Thoracic aorta (tissue), 2 donors: ENCODE measurements at places on chromosomes 12 and 14.

DNA sequence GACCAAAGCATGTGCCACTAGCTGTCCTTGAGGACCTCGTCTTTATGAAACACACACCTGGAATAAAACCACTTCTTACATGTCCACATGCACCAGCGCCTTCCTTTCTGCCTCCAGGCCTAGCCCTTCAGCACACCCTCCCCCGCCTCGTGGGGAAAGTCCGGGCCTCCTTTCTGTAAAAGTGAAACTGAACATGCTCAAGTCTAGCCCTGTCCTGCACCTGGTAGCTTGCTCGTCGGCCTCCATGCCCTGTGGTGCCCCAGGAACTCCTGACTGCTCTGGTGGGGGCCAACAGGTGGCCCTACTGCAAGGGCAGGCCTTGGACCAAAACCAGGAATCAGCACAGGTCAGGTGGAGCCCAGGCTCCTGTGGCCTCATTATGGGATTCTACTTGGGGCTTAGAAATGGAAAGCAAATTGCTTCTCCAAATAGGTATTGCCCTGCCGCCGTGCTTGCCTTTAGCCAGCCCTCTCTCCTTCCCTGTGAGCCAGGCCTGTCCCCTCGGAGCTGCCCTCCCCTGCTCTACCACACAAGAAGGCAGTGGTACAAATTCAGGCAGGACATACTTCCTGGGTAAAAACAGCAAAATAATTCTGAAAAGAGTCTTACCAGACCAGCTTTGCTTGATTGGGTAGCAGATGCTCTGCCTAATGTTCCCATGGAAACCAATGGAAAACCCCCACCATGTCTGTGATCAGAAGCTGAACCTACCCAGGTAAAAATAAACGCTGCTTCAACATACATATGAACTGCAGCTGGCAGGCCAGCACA, 43.5 kb downstream of the ERH start:
- DNase-seq = no peak

DNA sequence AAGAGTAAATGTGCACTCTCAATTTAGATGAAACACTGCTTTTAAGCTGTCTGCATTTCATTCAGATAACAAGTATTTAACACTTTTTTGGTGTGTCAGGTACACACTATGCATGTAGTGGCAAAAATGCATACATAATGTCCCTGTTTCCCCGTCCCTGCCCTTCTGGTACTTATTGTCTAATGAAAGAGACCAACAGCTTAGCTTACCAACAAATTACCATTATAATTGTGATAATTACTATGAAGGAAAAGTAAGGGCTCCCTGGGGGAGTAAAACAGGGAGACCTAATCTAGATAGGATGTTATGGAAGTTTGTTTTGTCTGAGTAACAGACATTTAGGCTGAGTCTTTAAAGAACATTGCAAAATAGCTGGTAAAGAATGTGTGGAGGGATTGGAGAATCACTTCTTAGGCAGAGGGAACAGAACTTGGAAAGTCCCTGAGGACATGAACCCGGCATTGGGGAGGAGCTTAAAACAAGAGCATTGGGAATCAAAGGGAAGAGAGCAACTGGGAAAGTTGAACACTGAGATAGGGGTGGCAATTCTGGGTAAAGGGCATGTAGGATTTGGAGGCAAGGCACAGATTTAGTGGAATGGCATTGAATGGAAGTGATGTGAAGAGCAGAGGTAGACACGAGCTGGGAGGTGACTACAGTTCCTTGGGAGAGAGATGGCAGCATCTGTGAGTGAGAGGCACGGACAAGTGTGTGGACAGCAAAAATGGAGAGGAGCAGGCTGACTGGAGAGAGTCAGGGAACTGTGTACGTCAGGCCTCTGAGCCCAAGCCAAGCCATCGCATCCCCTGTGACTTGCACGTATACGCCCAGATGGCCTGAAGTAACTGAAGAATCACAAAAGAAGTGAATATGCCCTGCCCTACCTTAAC, 181.6 kb downstream of the GRIP1 start:
- DNase-seq = no peak

GRCh38 chr12:46027172-46027571, 36.8 kb upstream of the SCAF11 start:
- no peak for DNase-seq

DNA sequence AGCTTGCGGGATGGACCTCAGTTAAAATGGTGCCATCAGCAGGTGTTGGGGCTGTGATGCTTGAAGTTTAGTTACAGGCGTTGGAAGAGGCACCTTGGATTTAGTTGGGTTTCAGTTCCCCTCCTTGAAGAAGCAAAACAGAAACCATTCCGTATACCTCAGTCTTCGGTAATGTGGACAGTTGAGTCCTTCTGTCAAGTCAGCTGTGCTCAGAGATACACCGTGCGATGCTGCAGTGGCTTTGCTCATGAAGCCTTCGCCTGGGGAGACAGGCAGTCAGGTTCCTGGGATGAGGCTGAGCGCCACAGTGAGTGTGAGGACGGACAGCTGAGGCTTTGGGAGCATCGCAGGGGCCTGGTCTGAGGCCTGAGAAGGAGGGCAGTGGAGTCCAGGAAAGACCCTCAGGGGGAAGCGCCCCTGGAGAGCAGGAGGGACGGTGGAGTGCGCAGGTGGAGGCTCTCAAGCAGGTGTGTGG, 7.4 kb downstream of the RAN start:
- no peak for DNase-seq

DNA sequence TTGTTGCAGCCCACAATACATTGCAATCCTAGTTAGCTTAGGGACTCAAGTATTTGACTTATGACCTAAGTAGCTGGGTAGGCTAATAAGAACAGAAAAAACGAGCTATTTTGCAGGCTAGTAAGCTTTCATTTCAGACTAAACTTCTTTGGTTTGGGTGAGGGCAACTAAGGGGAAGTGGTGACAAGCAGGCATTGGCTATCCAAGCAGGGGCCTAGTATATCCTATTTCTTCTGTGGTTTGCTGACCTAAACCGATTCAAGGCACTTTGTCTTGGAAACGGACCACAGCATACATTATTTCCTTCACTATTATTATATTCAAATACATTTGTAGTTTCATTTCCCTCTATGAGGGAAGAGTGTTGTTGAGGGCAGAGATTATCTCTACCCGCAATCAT, 21.6 kb upstream of the SLC5A8 start:
- no peak for DNase-seq

DNA sequence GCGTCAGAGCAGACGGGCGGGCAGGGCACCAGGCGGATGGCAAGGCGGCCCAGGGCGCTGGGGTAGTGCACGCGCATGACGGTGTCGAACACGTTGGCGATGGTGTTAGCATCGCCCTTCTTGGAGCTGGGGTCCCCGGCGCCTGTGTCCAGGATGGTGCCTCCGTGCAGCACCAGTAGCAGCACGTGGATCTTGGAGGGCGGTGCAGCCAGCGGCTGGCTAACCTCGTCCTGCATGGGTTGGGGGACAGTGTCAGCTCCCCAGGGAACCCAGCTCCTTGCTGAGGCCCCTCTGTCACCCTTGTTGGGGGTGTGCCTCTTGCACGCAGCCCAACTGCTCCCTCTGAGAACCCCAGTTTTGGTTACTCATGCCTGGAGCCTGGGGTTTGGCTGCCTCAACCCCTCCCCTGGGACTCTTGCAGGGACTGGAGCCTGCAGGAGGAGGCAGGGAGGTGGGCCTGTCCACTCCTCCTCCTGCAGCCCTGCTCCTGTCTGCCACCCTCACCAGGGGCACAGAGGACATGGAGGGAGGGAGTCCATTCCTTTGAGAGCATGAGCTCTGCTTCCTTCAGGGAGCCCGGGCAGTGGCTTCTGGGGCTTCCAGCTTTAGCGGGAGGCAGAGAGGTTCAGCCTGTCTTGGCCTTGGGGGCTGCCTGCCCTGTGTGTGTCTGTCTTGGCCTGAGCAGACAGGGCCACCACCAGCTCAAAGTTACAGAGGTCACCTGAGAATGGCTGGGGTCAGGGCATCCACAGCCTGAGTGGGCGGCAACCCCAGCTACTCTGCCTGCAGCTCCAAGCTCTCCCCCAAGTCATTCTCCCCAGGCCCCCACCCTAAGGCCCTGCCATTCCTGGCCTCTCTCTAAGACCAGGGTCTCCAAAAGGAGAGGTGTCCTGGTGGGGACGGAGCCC, 17.1 kb downstream of the ARL6IP4 start:
- no peak for DNase-seq

GRCh38 chr12:79250186-79250585, 385.6 kb downstream of the SYT1 start:
- no peak for DNase-seq

DNA sequence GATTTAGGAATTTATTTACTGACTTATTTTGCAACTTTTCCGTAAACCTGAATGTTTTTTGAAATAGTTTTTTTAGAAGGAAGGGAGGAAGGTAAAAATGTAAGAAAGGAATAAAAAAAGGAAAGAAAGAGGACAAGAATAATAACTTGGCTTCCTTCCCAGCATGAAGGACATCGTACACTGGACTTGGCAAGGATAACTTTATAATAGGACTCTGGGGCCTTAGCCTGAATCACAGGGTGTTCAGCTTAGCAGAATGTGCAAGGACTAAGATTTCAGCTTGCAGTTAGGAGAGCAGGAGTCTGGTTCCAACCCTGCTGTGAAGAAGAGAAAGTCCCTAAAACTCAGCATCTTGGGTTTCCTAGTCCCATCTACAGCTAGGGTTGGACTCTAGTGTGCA, 1053.3 kb downstream of the VRK1 start:
- DNase-seq = no peak

GRCh38 chr12:58529897-58530741, 390.2 kb downstream of the LRIG3 start:
- DNase-seq = no peak

GRCh38 chr12:63978519-63978918, 134.0 kb downstream of the SRGAP1 start:
- DNase-seq = no peak

DNA sequence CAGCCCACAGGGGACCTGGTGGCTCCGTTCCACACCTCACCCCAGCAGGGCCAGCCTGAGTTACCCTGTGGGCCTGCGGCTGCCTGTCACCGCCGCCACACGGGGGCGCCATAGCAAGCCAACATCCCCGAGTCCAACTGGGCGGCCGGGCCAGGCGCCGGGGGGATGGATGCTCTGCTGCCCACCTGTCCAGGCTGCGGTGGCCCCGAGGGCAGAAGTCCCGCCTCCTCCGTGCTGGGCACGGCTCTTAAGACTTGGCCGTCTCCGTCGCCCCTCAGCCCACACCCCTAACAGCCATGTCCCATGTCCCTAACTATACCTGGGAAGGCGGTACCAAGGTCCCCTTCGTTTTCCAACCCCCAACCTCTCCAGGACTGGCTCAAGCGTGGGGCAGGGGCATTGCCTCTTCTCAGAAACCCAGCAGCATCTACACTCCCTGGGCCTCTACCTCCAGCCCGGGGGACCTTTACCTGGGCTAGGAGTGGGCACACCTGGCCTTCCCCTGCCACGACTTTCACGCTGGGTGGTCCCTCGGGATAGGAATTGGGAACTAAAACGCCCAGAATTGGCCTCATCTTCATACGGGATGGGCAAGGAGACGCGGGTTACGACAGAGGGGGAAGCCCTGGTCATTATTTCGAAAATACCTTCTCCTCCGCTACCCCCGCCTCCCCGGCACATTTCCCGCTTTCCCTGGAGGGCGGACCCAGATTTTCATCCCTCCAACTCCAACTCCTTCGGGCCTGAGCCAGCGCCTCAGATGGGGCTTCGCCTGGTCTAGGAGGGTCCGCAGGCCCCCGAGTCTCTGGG, 1.1 kb upstream of the CYP46A1 start:
- DNase-seq = peak; percentile 44

DNA sequence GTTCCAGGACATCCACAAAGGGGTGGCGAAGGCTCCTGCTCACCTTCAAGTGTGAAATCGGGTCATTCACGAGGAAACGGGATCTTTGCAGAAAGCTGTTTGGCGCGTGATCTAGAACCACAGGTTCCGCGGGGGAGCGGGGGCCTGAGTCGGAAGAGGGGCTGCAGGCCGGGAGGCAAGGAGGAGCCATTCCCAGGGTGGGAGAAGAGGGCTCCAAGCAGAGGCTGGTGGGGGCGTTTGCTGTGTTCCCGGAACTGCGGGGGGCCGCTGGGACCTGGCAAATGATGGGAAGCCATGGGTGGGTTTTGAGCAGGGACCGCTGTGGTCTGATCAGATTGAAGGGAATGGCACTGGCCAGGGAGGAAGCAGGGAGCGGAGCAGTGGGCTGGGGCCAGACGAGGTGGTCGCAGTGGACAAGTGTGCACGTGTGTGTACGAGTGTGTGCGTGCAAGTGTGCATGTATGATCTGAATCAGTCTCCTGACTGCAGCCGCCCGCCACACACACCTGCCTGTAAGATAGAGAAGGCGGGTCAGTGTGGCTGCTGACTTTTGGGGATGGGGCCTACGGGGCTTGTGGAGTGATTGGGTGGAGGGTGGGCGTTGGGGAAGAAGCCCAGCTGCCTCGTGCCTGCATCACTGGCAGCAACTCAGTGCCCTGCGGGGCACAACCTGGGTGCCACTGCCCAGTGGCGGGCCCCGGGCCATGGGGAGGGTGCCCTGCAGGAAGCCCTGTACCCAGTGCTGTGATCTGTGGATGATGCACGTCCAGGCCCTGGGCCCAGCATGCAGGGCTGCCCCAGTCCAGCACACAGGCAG, 141.9 kb downstream of the KIF26A start:
- no peak for DNase-seq

- no peak for DNase-seq
Observed at GRCh38 chr12:100138048-100138802, 4.4 kb downstream of the BLTP3B start.

- DNase-seq = no peak
Observed at GRCh38 chr14:94932589-94932988, 162.7 kb upstream of the GSC start.

DNA sequence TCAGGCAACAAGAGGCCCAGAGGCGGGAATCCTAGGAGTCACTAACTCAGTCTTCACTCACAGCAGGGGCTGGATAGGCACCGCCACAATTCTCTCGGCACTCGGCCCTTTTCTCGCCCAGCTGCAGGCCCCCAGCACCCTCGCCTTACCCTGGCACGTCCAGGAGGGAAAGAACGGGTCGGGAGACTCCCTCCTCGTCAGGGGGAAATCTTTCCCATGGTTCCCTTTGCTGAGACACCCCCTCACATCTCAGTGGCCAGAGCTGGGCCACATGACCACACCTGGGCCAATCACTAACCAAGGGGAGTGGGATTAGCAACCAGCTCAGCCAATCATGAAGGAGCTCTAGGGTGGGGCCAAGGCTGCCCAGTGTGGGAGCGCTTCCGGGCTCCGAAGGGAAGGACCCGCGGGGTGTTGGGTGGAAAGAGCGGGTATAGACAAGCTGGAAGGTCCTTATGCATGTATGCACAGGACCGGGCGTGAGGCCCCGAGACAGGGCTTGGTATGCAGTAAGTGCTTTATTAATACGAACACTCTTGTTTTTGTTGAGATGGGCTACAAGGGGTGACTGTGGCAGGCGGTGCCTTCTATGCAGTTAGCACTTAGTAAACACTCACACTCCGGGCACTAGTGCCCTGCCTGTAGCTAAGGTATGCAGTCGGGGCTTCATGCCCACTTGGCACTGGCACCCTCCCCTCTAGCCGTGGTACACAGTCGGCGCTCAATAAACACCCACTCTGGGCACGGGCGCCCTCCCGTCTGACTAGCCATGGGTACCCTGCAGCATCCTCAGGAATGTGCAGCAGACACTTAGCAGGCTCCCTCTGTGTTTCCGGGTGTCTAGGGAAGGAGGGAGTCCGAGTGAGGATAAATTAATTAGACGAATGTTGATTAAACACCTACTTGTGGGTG, 40.3 kb downstream of the ADGRD1 start:
- DNase-seq = no peak

GRCh38 chr12:58767496-58767895, 152.8 kb downstream of the LRIG3 start:
- no peak for DNase-seq
